Effector memory CD8-positive, alpha-beta T cell (primary cell): ENCODE measurements at places on chromosomes 16 and 17.

DNA sequence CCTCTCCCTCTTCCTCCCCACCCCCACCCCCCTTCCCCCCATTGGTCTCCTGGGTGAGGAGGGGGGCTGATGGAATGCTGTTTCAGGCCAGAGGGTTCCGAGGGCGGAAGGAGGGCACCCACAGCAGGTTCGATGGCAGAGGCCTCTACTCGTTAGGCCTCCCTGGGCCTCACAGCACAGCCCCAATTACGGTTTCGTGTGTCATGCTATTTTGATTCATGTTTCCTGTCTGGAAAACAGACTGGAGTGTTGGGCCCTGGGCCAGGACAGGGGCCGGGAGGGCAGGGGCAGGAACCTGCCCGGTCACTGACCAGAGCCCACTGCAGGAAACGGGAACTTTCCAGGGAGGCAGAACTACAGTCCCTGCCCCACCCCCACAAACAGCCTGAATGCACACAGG is 138.2 kb downstream of the C16orf95 start:
- no peak for DNase-seq

GRCh38 chr17:82239926-82240505 is 11.2 kb downstream of the SLC16A3 start:
- DNase-seq: no peak

- DNase-seq: no peak
Observed at GRCh38 chr16:4176906-4177417, 60.7 kb upstream of the ADCY9 start.

DNA sequence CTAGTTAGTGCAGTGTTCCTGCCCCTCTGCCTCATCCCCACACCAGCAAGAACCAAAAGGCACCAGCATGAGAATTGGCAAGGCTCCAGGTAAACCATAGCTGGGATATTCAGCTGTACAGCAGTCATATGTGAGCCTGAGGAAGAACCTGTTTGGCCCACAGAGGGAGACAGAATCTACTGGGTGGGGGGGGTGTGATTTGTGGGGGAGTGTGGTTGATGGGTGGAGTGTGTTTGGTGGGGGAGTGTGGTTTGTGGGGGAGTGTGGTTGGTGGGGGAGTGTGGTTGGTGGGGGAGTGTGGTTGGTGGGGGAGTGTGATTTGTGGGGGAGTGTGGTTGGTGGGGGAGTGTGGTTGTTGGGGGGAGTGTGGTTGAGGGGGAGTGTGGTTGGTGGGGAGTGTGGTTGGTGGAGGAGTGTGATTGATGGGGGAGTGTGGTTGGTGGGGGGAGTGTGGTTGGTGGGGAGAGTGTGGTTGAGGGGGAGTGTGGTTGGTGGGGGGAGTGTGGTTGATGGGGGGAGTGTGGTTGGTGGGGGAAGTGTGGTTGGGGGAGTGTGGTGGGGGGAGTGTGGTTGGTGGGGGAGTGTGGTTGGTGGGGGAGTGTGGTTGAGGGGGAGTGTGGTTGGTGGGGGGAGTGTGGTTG is 19.5 kb downstream of the MINK1 start:
- peak; percentile 30 for DNase-seq

DNA sequence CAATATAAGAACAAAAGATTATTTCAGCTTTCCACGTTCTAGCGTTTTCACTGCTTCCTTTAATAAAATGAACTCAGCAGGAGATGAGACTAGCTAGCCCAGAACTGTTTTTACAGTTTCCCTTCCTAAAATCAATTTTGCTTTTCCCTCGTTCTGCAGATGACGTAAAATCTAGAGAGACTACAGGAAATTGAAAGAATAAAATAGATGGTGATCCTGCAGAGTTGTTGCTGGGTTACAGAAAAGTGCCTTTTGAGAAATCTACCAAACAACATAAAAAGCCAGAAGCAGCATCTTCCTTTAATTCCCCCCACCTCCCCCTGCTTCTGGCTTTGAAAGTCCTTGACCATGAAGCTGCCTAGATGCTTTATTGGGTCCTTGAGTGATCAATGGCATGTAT is 96.8 kb upstream of the CLEC3A start:
- no peak for DNase-seq
